HS-5 (cell line): ENCODE measurements at places on chromosomes 6 and 20.
A peak's percentile ranks its signal among the peaks of the same experiment; 100 is the strongest.

DNA sequence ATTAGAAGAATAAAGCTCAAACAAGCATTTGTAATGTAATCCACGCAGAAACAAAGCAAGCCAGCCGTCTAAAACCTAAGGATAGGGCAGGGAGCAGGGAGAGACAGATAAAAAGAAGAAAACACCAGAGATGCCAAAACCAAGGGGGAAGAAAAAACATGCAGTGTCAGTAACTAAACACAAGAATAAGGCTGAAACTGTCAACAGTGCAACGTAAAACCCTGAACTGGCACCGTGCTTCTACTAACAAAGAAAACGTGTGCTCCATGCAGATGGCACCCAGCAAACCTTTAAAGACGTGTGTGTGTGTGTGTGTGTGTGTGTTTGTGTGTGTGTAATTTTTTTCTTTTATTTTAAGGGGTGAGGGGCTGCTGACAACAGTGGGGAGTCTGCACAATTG lies 88.4 kb upstream of the TAB2 start:
- DNase-seq: no peak

GRCh38 chr6:137043710-137044365 lies 927 bp downstream of the IL20RA start:
- peak; percentile 22 for DNase-seq

DNA sequence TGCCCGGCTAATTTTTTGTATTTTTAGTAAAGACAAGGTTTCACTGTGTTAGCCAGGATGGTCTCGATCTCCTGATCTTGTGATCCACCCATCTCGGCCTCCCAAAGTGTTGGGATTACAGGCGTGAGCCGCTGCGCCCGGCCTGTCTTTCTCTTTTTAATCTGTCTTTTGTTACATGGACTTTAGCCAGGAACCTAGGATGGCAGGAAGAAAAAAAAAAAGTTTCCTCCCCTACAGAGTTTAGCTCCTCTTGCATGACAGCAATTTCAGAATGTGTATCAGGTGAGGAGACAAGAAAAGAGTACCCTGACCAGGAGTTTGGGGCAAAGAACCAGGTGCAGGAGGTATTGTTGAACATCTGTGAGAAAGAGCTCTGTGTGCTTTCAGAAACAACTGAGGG lies 21.4 kb upstream of the TXLNB start:
- DNase-seq: no peak

- DNase-seq: no peak
Observed at GRCh38 chr20:49519777-49520359, 37.4 kb upstream of the KCNB1 start.

GRCh38 chr20:14384416-14385175 lies 47.2 kb upstream of the FLRT3 start:
- DNase-seq: no peak

DNA sequence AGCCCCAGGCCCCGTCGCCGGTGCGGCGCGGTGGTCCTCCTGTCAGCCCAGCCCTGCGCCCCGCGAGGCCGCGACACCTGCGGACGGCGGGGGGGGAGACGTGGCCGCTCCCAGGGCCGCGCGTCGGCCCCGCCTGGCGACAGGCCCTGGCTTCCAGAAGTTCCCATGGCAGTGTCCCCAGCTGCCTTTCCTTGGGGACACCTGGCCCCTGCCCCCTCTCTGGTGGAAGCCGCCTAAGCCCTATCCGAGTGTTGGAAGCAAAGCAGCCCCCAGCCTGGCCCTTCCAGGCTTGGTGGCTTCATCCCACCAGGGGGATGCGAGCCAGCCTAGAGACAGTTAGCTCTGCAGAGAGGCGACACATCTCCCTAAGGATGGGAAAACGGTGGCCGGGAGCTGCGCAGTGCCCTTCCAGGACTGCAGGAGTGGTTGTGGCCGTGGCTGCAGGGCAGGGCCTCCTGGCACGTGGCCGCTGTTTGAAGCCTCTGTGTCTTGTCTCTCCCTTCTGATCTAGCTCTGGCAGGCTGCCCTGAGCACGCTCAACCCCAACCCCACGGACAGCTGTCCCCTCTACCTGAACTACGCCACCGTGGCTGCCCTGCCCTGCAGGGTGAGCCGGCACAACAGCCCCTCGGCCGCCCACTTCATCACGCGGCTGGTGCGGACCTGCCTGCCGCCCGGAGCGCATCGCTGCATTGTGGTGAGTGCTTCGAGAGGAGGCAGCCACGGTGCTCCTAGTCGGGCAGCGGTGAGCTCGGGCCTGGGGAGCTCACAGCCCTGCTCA lies 816 bp downstream of the NPEPL1 start:
- no peak for DNase-seq

DNA sequence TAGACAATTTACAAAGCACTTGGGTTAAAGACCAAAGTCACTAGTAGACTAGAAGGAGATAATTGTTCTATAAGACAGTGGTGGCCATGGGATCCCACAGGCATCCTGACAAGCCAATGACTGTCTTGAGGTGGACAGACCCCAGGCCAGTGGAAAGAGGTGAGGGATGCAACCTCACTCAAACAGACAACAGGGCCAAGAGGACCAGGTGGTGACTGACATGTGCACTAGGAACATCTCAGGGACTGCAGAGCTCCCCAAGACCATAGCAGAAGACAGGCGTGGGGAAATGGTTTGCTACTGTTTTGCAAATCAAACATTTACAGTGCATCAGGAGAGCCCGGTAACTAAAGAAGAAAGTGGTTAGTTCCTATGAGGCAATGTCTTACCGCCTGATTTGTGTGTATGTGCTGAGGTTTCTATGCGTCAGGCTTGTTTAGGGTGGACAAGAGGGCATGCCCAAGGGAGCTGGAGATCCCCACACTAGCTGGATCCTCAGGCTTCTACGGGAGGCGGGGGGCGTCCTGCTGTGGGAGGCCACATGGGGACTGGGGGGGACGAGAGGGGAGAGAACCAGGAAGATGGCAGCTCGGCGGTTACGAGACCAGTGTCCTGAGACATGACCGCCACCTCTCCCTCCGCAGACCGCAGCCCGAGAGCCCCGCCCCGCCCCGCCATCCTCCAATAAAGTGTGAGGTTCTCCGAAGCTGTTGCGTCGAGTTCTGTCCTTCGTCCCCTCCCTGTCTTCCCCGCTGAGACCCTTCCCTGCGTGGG lies 623 bp upstream of the MRPS26 start:
- no peak for DNase-seq
